ENCODE measurements at places on chromosomes 6 and 20. TPM values are rescaled to one million over a fixed set of nuclear protein-coding genes. Genes with fewer than 3 reads are reported as not detected.

The ZFP57 gene
- polyA plus RNA-seq = not detected

The HLA-DOB gene
- not detected for polyA plus RNA-seq

The DBNDD2 gene
- 98.6 TPM for polyA plus RNA-seq

The PNPLA1 gene
- 1.3 TPM for polyA plus RNA-seq

The CLDN20 gene
- not detected for polyA plus RNA-seq

The MACROD2 gene
- 1.1 TPM for polyA plus RNA-seq

The NFATC2 gene
- polyA plus RNA-seq = 3.1 TPM

The ROMO1 gene
- polyA plus RNA-seq = 646 TPM

The SLC35F1 gene
- polyA plus RNA-seq = 0.85 TPM

The WFDC2 gene
- 4.6 TPM for polyA plus RNA-seq

The KCNB1 gene
- 0.38 TPM for polyA plus RNA-seq

Data from small intestine (tissue), 16 donors.